ENCODE measurements at places on chromosomes 3 and 15. TPM values are rescaled to one million over a fixed set of nuclear protein-coding genes. Genes with fewer than 3 reads are reported as not detected.

TRIP4 gene
- 24.0 TPM for total RNA-seq

DNA sequence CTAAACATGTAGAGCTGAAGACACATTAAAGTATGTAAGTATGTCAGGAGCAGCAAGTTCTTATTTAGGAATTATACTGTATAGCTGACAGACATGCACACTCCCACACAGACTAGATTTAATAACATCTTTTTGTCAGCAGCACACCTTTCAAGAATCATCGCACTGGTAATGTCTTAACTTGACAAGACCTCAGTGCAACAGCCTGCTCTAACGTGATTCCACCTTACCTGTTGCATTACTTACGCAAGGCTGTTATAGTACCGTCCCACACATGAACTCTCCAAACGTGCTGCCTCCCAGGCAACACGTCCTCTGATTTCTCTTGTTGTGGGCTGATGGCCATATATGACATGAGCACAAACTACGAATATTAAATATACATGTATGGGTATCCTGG is 11.9 kb downstream of the CHRM5 start:
- DNase-seq: no peak

DNA sequence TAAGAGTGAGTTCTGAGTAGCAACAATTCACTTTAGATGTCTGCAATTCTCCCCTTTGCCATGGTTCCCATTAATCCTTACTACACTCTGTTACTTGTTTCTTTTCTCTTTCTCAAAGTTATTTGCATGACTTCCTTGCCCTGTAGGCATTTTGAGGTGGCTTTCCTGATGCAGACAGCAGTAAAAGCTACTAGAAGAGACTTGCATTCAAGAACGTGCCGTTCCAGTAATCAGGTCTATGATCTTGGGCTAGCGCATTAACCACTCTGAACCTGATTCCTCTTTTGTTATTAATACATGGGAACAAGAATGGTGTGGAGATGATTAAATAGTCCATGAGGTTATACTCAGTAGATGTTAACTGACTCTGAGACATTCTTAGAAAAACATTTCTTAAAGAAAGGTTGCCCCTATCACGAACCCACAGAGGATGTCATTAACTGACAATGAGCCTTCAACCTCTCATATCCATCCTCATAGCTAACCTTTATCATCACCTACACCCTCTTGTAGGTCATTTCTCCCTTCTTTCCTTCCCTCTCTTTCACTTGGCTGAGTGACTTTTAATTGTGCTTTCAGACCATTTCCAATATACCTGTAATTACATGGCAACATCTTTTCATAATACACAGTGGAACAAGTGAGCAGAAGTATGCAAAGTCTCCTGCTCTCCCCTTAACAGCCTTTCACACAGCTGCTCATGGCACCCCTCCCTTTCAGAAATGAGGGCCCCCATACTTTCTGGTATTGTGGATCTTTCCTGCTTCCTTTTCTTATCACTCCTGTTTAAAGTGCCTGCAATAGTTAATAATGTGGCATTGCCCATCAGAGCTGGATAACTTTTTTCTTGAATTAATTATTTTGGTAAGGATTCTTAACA is 175.9 kb downstream of the CHST2 start:
- DNase-seq: no peak

DNA sequence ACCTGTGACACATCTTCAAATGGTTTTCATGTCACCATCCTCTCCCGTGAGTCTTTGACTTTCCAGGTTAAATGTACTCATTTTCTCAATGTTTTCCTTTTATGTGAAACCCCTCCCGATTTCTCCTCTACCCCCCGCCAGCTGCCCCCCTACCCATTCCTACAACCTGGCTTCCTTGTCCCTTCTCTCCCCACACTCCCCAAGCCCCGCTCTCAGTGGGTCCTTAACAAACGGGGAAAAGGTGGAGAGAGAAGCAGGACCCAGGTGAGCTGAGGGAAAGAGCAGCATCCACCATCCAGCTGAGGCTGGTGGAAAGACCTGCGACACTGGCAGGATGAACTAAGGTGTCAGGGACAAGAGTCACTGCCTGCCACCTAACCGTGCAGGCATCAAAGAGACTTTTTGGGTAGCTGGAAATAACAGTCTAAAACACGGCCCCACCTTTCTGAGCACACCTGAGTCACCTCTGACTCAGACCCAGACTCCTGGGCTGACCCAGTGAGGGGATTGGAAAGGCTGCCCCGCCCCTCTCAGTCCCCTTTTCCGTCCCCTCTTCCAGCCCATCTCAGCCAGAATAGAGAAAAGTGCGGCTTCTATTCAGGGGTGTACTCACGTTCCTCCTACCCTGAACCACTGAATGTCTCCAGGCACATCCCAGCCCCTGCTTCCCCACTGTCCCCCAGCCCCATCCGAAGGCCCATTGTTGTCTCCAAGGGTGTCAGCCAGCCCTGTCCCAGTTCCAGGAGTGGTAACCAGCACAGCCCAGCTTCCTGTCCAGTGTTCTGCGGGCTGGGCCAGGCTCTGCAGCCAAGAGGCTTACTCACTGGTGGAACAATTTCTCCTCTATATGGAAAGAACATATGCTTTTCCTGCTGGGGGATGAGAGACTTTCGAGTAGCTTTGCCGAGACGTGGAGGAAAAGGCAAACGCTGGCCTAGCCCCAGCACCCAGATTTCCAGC is 20.4 kb downstream of the ISG20 start:
- DNase-seq: no peak

DNA sequence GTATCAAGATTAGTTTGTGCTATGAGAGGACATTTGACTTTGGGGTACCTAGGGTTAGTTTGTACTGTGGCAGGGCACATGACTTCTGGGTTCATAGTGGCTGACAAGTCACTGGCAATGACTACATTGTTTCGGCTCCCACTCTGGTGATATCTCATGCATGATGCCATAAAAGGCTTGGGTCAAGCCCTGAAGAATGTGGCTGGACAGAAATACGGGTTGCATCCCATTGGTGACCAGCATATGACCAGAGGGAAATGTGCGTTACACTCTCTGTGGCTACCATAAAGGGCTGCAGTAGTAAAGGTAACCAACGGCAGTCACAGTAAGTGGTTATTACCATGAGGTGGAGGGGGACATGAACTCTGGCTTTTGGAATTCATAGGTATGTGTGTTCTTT is 18.4 kb downstream of the THOC7 start:
- DNase-seq: no peak

GRCh38 chr3:119647843-119648575 is 12.4 kb downstream of the POPDC2 start:
- no peak for DNase-seq

DNA sequence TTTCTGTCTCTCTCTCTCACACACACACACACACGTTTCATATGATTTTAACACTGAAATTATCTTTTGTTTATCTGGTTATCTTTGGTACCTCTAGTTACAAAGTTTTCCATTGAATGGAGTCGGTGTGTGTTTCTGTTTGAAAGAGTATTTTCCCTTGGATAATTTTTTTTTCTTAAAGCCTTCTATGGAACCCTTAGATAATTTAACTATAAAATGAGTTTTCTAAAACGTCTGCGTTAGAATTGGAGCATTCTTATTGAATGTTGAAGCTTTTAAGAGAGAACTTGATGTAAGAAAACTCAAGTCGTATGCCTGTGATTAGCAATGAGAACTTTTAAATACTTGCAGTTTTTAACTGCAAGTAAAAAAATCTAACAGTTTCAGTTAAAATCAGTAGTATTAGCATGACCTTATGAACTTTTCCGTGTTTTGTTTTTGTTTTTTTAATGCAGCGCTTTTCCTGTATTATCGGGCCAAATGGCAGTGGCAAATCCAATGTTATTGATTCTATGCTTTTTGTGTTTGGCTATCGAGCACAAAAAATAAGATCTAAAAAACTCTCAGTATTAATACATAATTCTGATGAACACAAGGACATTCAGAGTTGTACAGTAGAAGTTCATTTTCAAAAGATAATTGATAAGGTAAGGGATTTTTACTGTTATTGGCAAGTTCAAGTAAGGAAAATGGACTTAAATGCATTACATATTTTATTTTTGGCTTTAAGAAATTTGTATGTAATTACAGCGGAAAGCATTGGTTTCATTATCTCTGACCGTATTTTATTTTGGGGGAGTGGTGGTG is 3.0 kb downstream of the SMC4 start:
- no peak for DNase-seq

- DNase-seq: no peak
Observed at GRCh38 chr3:66253790-66254620, 33.2 kb downstream of the SLC25A26 start.

DNA sequence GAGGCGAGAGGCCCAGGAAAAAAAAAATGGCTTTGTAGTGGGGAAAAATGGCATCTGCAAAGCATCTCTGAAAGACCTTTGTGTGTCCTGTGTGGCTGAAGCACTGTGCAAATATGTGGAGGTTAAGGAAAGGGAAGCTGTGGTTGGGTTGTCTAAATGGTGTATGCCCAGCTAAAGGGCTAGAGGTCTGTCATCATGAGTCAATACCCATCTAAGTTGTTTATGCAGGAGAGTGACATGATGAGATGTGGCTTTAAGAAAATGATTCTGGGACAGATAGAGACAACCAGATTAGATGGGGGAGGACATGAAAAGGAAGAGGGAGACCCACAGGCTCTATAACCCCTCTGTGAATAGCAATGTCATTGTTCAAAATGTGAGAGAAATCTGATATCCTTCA is 280.7 kb downstream of the MFSD1 start:
- DNase-seq: no peak

LRTM1 gene
- not detected for total RNA-seq

MOBP gene
- total RNA-seq: 0.43 TPM

DNA sequence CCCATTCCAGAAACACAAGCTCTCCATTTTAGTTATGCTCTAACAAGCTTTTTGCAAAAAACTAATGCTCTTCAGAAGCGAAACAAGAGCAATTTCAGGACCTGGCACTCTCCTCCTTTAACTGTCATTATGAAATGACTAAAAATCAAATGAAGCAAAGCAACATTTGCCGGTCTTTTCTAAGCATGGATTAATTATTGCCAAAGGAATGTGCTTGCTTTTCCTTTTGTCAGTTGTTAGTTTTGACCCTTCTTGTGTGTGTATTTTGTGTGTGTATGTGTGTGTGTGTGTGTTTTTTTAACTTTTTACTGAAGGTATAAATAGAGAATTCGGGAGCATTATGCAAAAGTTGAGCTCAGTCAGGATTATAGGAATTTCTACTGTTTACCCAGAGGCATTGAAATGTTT is 509.1 kb downstream of the TUSC7 start:
- no peak for DNase-seq

USP13 gene
- total RNA-seq: 17.4 TPM

DNA sequence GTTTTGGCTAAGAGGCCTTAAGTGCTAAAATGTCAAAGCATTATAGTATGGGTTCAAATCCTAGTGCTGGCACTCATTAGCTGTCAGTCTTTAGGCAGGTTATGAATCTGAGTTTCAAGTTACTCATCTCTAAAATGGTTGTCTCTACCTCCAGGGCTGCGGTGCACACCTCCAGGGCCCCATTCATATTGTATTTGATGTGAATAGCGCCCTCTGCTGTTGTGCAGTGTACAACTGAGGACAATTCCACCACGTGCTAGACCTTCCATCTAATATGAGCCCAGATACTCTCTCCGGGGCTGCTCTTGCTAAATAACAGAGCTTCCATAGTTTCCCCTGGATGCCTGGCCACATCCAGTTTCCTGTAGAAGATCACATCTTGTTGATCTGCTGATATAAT is 54.3 kb downstream of the OXNAD1 start:
- no peak for DNase-seq

DCBLD2 gene
- total RNA-seq: 52.3 TPM

POTEB3 gene
- total RNA-seq: not detected

DNA sequence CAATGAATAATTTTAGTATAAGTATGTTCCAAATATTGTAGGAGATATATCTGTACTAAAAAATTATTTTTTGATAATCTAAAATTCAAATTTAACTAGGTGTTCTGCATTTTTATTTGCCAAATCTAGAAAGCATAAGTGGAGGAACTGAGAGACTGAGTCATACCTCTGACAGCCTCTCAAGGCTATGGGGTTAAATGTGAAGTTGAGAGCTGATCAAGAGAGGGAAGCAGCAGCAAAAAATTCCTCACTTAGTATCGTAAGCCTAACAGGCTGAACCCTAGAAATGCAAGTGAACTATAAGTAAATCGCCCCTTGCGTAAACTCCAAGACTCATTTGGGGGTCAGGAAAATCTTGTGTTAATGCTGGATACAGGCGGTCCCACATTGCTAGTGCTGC is 12.8 kb upstream of the TOPAZ1 start:
- DNase-seq: no peak

DNA sequence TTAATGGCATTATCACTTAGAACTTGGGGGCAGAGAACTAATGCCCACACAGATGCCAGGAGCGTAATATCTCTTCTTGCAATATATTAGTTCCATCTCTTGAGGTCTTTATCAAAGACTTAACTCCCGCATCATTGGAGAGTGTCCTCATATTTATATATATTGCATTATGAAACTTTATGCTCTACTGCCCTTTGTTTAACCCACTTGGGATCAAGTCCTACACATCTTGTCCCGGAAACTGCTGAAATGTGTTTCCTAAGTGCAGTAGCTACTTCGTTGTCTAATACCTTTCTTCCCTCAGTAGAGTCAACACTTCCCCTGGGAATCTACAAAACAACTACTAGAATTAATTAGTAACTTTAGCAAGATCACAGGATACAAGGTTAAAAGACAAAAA is 1029.2 kb downstream of the OTOL1 start:
- DNase-seq: no peak

DNA sequence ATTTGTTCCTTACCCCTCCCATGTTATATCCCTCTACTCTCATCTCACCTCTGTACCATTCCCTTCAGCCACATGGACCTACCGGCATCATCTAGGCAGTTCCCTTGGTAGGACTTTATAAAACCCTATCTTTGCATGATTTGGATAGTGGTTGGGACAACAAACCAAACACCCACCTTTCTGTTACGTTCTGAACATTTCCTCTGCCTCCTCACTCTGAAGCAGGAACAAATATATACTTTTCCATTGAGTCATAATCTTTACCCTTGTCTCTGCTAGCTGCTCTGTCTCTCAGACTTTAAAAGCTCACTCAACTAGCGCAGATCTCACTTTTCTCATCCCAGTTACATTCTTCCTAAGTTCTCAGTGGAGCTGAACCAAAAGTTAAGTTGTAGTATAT is 17.8 kb downstream of the UBXN7 start:
- DNase-seq: no peak

CADPS gene
- not detected for total RNA-seq

DNA sequence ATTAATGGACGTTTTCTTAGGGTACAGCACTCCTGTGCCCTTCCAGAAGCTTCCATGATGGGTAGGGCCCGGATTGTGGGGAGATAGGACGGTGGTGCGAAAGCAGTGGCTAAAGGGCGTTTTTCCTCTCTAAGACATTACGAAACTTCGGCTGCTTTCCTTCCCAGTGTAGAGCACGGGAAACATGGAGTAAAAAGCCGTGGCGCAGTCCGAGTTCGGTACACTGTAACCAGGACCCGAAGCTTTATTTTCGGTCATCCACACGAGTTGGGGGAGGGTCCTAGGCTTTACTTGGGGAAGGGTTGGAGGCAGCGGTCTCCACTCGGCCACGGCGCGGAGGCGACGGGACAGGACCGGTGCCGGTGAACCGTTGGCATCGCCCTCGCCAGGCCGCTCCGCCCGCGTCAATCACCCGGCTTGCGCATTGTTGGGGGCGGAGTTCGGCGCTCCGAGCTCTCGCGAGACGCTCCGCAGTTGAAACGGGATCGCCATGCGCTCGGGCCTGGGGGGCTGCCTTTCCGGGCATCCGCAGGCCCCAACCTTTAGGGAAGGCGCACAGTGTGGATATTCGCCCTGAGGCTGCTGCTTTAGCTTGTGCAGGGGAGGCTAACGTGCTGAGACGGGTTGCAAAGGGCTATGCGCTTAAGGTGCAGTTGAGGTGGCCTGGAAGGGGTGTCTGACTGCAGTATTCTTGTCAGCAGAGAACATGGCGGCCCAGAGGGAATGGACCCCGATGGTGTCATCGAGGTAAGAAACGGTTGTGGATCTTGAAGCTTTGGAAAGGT is 546 bp downstream of the EIF4A2 start:
- peak; percentile 81 for DNase-seq

CHDH gene
- 6.6 TPM for total RNA-seq

Measured in uterus (tissue), 4 donors.